ENCODE measurements at places on chromosomes 5 and 9.

DNA sequence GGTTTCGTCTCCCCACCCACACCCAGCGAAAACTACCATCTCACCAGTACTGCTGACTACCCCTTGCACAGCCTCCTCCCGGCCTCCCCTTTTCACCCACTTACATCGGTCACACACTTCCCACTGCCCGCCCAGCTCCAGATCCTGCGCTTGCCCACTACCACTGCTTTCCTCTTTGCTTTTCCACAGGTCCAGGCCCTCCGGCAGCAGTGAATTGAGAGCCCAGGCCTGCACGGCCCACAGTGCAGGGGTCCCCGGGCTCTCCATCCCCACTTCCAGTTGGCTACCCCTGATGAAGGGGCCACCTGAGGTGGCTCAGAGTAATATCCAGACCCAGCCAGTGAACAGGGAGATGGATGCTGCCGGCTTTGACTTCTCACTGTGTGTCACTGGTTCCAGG lies 120.2 kb upstream of the FSTL4 start:
- no peak for DNase-seq

- no peak for DNase-seq
Measured at GRCh38 chr9:82209797-82210470, 221.4 kb downstream of the SPATA31D1 start.

DNA sequence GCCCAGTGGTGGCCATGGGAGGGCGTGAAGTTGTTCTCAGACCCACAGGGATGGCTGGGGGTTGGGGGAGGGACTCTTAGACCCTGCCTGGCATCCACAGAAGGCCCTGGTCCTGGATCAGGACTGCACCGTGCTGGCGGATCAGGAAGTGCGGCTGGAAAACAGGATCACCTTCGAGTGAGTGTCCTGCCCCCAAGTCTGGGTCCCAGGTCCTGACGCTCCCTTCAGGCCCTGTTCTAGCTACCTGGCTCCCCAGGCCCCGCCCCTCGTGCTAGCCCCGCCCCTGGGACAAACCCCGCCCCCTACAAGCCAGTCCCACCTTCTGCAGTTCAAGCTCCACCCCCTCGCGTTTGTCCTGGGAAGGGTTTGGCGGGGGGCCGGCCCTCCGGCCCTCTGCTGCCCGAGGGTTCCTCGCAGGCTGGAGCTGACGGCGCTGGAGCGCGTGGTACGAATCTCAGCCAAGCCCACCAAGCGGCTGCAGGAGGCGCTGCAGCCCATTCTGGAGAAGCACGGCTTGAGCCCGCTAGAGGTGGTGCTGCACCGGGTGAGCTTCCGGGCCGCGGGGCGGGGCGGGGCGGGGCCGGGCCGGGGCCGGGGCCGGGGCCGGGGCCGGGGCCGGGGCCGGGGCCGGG lies 12.9 kb downstream of the RGS14 start:
- DNase-seq = peak; percentile 67

DNA sequence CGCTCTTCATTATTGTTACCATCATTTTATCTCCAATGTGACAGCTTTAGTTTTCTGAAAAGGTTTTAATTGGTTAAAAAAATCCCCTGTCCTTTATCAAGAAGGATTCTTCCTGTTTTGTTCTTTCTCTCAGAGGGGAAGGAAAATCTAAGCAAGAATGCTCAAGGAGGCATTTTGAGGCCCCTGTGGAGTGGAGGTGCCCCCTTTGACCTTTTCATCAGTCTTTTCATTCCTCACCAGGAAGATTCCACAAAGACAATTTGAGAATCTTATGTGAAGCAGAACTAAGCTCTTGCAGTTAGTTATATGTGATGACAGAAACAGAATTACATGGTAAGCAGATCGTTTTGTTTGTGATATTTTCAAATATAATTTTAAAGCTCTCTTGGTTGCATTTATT lies 489.6 kb downstream of the MAN2A1 start:
- DNase-seq = no peak

GRCh38 chr9:10612641-10613398 lies at the start of gene PTPRD:
Gene PTPRD, minus strand, starts transcription at chr9:10613002.
- peak; percentile 75 for DNase-seq

- DNase-seq = no peak
Measured at GRCh38 chr9:131623655-131624330, 78.5 kb downstream of the PRRT1B start.

GRCh38 chr5:158880483-158881001 lies 219.2 kb downstream of the EBF1 start:
- DNase-seq = no peak

GRCh38 chr9:121494192-121494591 lies 5.5 kb downstream of the GGTA1 start:
- DNase-seq = no peak

- no peak for DNase-seq
Measured at GRCh38 chr5:37310360-37310759, 60.5 kb downstream of the NUP155 start.

DNA sequence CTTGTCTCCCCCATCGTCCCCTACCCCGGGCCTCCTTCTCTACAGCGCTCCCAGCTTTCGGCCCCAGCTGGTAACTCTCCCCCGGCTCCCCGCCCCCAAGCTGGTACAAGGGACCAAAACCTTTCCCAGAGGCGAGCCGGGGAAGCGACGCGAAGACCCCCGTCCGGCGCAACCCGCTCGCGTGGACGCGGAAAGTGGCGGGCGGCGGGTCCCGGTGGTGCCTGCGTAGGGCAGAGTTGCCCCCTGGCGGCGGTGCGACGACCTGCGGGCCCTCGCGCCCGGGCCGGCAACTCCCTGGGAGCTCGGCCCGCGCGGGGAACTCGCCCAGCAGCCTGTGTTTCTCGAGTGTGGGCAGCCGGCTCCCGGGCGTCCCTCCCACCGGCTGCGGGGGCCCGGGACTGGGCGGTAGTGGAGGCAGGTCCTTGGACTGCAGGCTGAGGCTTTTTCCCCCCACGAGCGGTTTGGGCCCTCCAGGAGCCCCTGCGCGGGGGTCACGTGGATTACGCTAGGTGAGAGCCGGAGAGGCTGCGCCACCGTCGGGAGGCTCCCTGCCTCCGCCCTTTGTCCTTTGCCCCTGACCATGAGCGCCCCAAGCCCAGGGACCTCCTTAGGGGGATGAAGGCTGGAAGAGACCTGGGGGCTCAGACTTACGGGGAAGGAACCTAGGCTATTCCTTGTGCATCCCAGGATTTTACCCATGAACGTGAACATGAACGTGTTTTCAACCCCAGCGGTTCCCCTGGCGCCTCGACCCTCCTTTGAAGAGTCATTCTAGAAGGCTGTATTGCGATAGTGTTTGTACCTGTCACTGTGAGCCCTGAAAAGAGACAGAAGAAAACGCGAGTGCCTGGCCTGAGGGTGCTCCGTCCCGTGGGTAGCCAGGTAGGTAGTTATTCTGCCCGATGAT lies 2.9 kb upstream of the FOXD1 start:
- DNase-seq = peak; percentile 33

DNA sequence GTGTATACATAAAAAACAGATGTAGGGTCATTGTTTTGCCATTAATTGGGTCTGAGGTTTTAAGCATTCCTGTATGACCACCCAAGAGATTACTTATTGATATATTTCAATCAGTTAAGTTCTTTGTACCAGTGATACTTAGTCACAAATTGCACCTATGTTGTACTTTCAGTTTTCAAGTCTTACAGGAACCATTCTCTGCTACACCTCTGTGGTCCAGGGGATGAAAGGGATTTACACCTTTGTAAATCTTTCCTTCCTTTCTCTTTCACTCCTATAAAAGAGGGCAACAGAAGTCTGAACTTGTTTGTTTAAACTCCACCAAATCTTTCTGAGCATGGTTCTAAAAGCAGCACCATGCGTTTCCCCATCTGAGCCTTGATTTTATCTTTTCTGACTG lies 86.1 kb downstream of the DEPDC1B start:
- no peak for DNase-seq

GRCh38 chr9:13361076-13361475 lies 81.6 kb upstream of the MPDZ start:
- DNase-seq = no peak

- DNase-seq = no peak
Measured at GRCh38 chr5:37554938-37555337, 175.8 kb downstream of the WDR70 start.

GRCh38 chr5:39648085-39648847 lies 223.5 kb upstream of the DAB2 start:
- no peak for DNase-seq

GRCh38 chr9:3956081-3956671 lies 343.7 kb downstream of the GLIS3 start:
- DNase-seq = no peak

GRCh38 chr9:98357921-98358535 lies 102.6 kb upstream of the TBC1D2 start:
- DNase-seq = no peak

DNA sequence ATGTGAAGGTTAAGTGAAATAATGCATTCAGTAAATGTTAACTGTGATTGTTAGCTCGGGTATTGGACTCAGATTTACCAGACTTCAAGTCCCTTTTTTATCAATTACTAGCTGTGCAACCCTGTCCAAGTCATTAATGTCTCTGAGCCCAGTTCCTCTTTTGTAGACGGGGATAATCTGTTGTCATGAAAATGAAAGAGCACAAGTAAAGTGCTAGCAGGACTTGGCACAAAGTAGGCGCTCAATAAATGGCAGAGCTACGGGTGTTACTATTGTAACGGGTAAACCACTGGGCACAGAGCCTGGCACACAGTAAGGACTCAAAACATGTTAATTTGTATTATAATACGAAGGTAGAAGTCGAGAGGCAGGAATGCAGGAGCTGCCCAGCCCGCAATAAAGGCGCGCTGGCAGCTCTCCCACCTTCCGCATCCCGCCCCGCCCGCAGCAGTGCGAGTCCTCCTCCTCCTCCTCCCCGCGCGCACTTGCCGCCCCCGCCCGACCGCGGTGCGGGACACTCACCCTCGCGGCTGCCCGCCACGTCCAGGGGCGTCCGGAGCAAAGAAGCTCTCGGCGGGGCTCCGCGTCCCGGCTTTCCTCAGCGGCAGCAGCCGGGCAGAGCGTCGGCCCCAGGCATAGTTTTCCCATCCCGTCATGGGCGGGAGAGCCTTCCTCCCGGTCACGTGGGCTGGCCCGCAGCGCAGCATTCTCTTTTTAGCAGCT lies at the start of gene C1QTNF2:
C1QTNF2 (minus strand) TSS at position 637 of the 723 bp plus-strand sequence. CDS start 15,615 bp downstream, outside the sequence.
- DNase-seq = no peak

DNA sequence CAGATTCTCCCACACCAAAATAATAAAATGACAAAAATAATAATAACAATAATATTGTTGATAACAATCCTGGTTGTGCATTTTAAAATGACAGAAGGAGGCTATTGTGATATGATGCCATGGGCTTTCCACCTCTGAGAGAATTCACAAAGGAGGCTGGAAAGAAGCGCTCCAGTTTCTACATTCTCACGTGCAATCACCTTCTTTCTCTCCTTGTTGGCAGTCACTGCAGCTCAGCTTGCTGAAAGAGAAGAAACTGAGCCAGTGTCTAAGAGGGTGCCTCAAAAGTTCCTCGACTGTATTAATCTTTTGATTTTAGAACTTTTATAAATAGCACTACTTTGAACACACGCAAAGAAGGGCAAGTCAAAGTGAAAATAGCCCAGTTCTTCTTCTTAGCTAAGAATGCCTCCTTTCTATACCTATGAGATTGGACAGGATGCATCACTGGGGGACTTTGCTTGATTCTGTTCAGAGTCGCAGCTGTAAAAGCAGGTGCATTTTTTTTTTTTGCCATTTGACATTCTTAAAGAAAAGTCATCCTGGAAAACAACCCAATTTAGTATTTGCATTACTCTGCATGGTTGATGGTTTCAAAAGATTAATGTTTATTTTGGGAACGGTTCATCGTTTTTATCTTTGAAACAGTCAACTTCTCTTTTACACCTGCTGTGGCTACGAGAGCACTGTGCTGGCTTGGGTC lies 12.4 kb upstream of the SUB1 start:
- no peak for DNase-seq

DNA sequence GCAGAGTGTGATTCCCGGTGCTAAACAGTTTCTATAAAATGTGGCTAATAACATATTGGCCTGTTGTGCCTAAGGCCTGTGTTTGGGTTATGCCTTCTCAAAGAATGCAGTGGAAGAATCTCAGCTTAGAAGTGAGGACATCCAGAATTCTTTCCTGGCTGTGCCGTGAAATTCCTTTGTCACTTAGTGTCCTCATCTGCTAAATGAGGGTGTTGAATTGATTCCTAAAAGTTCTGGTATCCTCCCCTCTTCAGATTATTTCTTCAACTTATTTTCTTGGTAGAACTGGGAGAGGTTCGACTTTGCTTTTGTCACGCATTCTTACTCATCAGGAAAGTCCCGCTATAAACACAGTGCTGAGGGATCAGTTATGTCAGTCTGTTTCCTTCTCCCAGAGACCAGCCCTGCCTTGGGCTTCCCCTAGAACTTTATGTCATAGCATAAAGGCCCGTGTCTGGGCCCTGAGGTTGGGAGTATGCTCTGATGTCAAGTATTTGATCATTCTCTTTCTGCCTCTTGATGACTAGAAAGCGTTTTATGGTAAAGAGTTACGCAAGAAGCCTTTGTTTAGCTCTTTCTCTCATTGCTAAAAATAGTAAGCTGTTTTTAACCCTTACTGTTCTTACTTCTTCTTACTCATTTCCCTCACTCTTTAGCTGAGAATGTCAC lies 29.5 kb downstream of the MTAP start:
- DNase-seq = no peak

- DNase-seq = no peak
Measured at GRCh38 chr9:34591917-34592866, 2.7 kb upstream of the CNTFR start.

DNA sequence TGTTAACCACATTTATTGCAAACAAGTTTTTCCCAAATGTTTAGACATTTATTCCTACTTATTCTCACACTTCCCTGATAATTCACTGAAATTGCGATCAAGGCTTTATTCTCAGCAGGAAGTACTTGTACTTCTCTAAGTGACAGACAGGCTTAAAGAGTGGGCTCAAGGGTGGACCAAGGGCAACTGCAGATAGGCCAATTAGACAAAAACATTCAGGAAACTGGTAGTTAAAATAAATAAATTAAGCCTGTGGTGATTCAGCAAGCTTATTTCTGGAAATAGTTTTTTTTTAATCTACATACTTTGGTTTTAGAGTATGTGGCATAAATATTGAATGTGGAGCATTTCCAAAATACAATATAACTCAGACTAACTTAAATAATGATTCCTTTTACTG lies 136.1 kb downstream of the UGCG start:
- DNase-seq = no peak

DNA sequence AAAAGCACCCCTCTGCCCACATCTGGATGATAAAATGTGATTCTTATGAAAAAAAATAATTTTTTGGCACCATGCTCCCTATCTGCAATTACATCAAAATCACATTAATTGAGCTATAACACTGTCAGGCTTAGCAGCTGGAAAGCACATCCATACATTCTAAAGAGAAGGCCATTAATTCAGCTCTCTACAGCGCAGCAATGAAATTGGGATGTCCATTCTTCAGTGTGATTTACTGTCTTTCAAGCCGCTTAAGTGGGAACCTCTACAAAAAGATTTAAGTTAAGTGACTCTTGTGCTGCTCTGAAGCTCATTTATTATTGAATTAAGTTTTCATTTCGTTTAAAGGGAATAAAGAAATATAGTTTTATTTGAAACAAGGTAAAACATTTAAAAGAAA lies 171.3 kb downstream of the EBF1 start:
- DNase-seq = no peak

GRCh38 chr5:71783891-71784290 lies 64.8 kb downstream of the CARTPT start:
- no peak for DNase-seq
